Fibroblast of upper back skin (primary cell): ENCODE measurements at places on chromosomes 1 and 21.
A peak's percentile ranks its signal among the peaks of the same experiment; 100 is the strongest.

DNA sequence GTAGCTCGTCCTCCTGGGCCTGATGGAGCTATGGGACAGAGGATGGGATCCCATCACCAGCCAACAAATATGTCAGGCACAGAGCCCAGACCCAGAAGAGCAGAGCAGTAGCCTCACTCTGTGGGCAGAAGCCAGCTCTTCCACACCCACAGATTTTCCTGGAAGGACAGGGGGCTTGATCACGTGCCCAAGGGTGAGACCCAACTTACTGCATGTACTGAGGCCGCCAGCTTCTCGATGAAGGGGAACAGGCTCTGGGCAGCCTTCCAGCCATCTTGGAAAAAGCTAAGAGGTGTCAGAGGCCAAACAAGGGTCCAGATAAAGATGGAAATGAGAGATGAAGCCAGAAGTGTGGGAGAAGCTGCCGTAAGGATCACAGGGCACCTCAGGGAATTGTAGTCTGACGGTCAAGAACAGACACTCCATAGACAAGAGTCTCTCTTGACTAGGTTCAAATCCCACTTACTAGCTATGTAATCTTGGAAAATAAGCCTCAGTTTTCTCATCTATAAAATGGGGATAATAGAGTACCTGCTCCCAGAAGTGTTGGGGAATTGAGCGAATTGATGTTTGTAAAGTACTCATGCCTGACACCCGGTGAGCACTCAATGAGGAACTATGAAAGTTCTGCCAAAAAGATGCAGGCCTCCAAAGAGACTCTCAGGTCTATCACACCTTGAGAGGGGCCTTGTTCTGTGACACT lies 17.0 kb upstream of the TCEA3 start:
- DNase-seq: no peak

- peak; percentile 41 for DNase-seq
These were observed 8.6 kb upstream of the BCL2L15 start for GRCh38 chr1:113895961-113896360.

GRCh38 chr1:117697220-117697781 lies 91.5 kb downstream of the TENT5C start:
- no peak for DNase-seq

DNA sequence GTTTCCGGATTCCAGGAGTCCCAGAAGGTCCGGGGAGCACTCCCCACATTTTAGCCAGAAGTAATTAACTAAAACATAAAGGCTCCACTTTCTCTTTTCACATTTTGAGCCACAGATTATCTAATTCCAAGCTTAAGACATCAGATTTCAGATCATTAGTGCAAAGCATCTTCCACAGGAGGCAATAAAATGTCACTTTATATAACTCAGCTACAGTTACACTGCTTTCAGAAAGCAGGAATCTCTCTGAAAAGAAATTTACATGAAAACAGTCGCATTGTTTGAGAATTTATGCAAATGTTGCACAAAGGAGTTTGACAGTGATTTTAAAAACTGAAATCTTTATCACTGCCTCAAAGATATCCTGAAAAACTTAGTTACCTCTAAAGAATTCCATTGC lies 99.7 kb downstream of the LMO4 start:
- no peak for DNase-seq

- no peak for DNase-seq
These were observed 32.3 kb downstream of the DOP1B start for GRCh38 chr21:36188937-36189336.

DNA sequence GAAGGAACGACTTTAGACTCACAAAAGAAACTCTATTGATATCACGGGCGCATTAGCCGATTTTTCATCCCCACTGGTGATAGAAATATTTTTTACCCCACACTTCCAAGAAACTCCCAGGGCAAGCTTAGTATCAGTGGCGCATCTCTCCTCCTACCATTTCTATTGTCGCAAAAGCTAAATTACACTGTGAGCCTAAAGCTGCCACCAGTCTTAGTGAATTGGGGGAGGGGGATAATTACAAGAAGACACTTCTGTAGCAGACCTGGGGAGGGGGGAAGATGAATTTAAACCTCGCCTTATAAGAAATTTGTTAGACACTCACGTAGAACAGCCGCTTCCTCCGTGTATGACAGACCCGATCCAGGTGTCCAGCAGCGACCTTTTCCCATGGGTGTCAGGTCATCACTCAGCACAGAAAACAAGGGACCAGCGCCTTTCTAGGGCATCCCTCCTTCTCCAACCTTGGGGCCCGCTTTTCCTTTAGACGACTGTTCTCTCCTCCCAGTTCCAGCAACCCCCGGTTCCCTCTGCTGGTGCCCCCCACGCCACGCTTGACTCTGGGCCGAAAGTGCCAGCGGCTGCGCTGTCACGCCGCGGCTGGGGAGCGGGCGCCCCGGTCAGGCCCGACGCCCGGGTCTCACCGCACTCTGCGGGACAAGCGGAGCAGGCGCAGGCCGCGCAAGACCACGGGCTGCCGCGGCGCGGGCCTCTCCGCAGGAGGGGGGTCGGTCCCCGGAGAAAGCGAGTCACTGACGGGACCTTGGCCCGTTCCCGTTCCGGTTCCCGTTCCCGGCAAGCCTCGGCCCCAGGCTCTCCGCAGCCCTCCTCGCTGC lies 821 bp downstream of the PHC2 start:
- DNase-seq: no peak
